ENCODE measurements at places on chromosomes 4 and X.

GRCh38 chrX:120302434-120302833 is 8.8 kb downstream of the TMEM255A start:
- peak; percentile 11 for DNase-seq

- no peak for DNase-seq
Observed at GRCh38 chr4:95142932-95143331, 385.2 kb downstream of the BMPR1B start.

GRCh38 chr4:25930731-25931354 is 16.8 kb downstream of the SMIM20 start:
- DNase-seq, result no peak

DNA sequence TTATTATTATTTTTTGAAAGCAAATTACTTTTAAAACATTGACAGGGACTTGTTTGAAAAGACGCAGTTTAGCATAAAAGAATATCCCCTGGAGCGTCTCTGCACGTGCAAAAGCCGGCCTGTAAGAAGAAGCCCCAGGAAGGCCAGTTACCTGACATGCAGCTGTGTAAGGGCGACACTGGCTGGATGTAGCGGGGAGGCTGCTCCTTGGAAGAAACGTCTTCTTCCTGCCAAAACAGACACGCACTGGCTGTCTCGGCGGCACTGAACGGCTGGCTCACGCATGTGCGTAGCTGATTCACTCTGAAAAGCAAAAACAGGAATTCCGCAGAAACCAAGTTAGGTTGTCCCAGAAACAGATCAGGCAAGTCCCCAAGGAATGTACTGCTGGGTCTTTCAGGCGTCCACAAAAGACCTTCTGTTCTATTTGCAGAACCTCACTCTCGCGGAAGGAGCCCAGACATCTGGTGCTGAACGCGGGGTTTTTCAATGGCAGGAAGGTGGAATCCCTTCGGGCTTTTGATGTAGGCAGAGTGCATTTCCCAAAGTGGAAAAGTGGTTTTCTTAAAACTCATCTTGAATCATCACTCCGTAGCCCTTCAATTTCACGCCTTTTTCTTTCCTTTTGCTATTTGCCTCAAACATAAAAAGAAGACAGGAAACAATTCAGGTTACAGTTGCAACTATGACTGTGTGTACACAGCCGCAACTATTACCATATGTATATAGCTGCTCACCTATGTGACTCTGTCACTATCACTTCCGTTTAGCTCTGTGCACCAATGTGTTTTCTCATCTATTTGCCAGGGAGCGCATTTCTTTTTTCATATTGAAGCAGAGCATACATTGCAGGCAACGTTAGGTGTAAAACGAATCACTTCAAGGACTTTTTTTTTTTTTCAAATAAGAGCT is 38.1 kb upstream of the ARSH start:
- DNase-seq, result peak; percentile 25

- DNase-seq, result no peak
Observed at GRCh38 chrX:40091691-40092421, 5.9 kb downstream of the BCOR start.

GRCh38 chr4:38334791-38335190 is 329.2 kb upstream of the KLF3 start:
- no peak for DNase-seq

GRCh38 chrX:152901816-152902501 is 4.1 kb downstream of the ZNF185 start:
- no peak for DNase-seq

DNA sequence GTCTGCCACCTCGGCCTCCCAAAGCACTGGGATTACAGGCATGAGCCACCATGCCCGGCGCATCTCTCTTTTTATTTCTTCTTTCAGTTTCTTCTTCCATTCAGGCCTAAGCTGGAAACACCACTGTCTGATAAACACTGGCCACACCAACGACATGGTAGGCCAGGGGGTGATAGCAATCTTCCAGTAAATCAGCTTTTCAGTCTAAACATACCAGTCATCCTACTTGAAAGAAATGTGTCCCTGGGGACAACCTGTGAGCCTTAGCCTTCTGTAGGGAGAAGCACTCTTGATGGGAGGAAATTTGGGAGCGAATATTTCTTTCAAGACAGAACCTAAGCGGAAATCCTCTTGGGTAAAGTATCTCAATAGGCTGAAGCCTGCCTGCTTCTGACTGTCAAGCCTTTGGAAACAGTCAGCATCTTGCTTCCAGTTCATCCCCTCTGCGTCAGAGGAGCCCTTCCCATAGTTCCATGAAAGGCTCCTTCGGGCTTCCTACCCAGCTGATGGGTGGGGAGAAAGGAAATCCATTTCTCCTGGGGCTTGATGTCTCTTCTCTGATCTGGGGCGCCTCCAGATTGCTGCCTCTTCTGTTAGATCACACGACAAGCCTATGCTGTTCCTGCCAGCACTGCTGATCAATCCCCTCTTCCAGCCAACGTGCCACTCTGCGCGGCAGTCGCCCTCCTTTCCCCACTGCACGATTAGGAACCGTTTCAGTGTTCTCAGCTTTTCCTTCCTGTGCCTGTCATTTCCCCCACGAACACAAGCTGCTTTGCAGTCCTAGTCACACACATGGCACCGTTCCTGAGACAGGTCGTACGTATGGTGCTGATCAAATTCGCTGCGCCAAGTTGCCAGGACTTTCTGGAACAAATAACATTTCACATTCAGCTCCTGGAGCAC is 49.5 kb upstream of the CBR4 start:
- DNase-seq, result no peak

- no peak for DNase-seq
Observed at GRCh38 chrX:19728915-19729314, 158.5 kb downstream of the SH3KBP1 start.

- DNase-seq, result peak; percentile 70
Observed at GRCh38 chr4:14856062-14856933, 146.0 kb upstream of the CPEB2 start.

GRCh38 chr4:156888762-156889161 is 82.8 kb downstream of the PDGFC start:
- DNase-seq, result no peak

- DNase-seq, result no peak
Observed at GRCh38 chr4:86334020-86334750, 25.7 kb downstream of the MAPK10 start.

GRCh38 chrX:19772096-19772821 is 115.1 kb downstream of the SH3KBP1 start:
- DNase-seq, result no peak

- DNase-seq, result no peak
Observed at GRCh38 chr4:183264614-183265013, 55.5 kb downstream of the CLDN22 start.

DNA sequence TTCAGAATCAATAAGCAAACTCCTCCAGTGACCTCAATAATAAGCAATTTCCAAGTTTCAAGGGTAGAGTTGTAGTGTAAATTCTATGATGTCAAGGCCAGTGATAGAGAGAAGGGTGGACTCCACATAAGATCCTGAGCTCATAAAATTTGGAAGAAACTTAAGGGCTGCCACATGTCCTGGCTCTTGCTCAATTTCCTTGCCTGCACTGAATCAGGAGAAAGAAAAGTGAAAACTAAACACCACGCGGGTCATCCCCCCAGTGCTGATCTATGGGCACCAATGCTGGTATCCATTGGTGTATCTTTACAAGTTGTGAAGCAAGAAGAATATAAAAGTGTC is 392.0 kb upstream of the INTU start:
- no peak for DNase-seq

DNA sequence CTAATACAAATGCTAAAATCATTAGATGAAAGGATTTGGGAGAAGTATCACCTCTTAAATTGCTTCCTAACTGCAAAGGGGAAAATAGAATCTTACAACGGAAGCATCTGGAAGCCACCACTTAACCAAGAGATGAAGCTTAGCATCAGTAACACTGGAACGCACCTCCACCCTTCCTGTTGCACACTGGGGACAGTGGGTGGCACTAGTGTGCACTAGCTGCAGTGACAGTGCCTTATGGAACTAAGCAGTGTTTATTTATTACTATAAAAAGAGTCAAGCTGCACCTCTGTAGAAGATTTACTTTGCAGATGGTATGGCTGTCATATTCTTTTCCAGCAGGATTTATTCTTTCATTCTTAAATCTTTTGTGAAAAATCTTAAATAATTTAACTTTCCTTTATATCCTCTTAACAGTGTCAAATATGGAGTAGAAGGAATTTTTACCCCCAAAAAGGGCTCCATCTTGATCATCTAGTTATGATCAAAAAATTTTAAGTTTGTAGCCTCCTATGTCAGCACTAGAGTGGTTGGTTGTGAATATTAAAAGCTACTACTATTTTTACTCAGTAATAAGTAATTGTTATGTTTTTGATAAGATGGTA is 76.7 kb downstream of the SCD5 start:
- DNase-seq, result peak; percentile 34

DNA sequence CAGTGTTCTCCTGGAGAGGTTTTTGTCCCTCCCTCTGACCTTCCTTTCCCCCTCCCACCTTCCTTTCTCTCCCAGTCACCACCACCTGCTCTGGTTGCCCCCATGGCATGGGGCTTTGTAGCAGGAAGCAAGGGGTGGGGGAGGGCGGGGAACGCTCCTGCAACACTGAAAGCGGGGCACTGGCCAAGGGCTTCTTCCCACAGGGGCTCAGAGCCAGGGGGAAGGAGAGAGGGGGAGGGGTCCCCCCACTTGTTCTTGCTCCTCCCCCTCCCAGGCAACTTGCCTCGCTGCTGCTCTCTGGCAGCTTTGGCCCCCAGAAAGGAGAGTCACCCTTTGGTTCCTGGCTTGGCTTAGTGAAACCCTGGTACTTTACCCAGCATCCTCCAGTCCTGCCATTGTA is 48.4 kb downstream of the BCORL1 start:
- DNase-seq, result no peak

GRCh38 chr4:62023633-62024032 is 823.5 kb downstream of the ADGRL3 start:
- DNase-seq, result no peak

GRCh38 chr4:181685461-181685860 is 557.7 kb upstream of the TENM3 start:
- DNase-seq, result no peak

DNA sequence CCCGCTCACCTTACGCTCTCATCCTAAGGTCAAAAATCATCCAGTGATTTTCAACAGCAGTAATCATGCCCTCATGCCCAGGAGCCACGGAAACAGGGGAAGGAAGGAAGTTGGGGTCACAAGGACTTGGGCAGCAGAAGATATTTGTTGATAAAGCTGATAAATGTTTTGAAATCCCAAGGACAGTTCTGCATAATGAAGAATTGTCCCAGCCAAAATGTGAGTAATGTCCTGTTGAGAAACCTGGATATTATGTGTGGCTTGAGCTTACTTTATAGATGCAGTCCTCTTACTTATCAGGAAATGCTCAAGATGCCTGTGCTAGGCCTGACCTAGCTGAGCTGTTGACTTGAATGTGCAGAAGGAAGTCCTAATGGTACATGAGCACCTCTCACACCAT is 263.0 kb upstream of the ZFP42 start:
- DNase-seq, result no peak

DNA sequence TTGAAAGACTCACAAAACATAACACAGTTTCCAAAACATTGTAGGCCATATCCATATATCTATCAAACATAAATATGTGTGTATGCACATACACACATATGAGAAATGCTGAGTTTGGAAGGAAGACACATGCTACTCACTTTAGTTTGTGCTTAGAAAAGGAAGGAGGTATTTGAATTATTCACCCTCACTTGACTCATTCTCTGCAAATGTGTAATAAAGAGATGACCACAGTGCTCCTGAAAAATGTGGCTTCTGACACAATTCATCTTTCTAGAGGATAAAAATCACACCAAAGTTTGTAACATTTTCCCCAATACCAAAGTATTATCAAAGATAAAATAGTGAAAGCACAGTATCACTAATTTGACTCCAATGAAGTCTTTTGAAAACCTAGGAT is 950.1 kb downstream of the FAT4 start:
- no peak for DNase-seq

DNA sequence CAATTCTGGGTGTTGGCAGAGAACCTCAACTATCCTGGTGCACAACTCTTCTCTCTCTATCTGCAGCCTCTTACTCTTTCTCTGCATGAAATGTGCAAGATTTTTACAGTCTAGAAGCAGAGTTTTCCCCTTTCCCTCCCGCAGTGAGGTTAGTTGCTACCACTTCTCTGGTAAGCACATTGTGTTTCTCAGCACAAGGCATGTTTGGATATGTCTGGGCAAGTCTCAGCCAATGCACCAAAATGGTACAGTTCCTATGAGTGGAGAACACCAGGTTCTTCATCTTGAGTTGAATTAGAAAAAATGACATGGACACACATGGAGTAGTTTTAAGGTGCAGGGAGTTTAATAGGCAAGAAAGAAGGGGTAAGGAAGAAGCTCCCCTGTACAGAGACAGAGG is 187.0 kb downstream of the CCNG2 start:
- DNase-seq, result no peak

DNA sequence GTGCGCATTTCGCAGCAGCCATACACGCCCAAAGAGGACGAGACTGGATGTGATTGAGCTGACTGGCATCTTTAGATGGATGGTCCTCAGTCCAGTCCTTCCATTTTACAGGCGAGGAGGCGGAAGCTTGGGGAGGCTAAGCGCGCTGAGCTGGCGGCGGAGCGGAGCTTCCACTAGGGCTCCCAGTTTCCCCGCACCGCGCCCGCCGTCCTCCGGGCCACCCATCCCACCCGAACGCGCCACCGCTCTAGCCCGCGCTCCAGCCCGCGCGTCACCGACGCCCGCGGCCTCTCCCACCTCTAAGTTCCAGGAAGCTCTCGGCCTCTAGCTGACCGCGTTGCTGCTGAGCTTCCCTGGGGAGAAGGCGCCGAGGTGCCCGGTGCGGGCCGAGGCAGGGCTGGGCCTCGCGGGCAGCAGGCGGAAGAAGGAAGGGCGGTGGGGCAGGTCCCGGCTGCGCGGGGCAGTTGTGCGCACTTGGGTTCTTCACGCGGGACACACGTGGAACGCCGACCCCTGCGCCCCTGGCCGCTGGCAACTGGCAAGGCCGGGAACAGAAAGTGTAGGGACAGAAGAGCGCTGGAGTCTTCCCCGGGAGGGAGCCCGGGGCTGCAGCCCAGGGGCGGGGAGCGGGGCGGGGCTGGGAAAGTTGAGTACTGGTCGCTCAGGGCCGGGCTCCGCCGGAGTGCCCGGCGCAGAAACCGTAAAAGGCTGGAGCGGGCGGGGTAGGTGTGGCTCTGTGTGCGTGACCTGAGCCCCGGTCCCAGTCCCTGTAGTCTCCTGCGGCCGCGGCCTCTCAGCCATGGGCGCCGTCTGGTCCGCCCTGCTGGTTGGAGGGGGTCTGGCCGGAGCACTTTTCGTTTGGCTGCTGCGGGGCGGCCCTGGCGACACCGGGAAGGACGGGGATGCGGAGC is at the start of gene STBD1:
TSS of gene STBD1 (plus strand) at position 763 of the 911 bp plus-strand sequence. CDS start at position 800, 37 bp downstream.
- DNase-seq, result peak; percentile 27

DNA sequence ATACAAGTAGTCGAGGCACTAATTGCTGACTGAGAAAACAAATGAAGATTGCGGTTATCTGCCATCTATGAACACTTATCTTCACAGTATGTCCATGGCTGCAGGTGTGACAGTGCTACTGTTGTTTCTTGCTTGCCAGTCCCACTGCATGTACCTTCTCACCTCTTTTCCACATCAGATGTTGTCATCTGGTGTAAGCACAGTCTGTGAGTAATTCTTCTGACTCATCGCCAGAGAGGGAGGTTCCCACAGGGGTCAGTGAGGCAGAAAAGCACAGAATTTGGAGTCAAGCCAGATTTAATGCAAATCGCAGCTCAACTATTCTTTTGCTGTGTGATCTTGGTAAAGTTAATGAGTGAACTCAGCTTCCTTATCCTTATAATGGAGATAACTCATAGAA is 144.4 kb downstream of the GLRA2 start:
- no peak for DNase-seq

Measured in stimulated activated naive CD8-positive, alpha-beta T cell treated with anti-CD3 and anti-CD28 coated beads, Interleukin-15, amount 100 ng/mL, for 72 hours (primary cell).